ENCODE measurements at places on chromosomes 13 and 19.
A peak's percentile ranks its signal among the peaks of the same experiment; 100 is the strongest.

GRCh38 chr13:41649659-41650058 is 192.3 kb downstream of the RGCC start:
- DNase-seq = no peak

DNA sequence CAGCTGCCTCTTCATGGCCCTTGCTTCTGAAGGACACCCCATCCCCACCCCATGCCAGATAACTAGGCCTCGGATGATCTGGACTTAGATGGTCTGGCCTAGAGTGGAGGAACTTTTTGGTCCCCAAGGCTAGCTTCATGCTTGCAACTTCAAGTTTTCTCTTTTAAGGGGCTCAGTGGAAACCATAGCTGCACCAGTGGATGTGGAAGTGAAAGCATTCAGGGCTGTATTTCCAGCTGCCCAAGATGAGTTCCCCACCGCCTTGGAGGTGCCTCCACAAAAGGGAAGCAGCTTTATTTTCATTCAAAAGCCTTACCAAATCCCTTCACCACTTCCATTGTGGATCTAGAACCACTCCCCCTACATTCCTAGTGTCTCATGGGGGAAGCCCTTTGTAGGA is 17.6 kb upstream of the GSX1 start:
- no peak for DNase-seq

- no peak for DNase-seq
These were observed 8.4 kb downstream of the COL5A3 start for GRCh38 chr19:10001899-10002298.

- DNase-seq = no peak
These were observed 123.8 kb upstream of the PCDH9 start for GRCh38 chr13:67353941-67354340.

GRCh38 chr19:40797963-40798682 is 868 bp upstream of the EGLN2 start:
- peak; percentile 49 for DNase-seq

- no peak for DNase-seq
These were observed 35.2 kb upstream of the MIR17HG start for GRCh38 chr13:91312324-91312723.
